ENCODE measurements at places on chromosomes 4 and X.

GRCh38 chrX:41490446-41490845, 43.3 kb downstream of the NYX start:
- DNase-seq, result no peak

GRCh38 chrX:37776283-37776986, 3.4 kb upstream of the CYBB start:
- DNase-seq, result no peak

GRCh38 chr4:128908735-128909134, 99.2 kb downstream of the JADE1 start:
- DNase-seq, result no peak

- no peak for DNase-seq
These were observed 25.6 kb upstream of the ATXN3L start for GRCh38 chrX:13345438-13345837.

DNA sequence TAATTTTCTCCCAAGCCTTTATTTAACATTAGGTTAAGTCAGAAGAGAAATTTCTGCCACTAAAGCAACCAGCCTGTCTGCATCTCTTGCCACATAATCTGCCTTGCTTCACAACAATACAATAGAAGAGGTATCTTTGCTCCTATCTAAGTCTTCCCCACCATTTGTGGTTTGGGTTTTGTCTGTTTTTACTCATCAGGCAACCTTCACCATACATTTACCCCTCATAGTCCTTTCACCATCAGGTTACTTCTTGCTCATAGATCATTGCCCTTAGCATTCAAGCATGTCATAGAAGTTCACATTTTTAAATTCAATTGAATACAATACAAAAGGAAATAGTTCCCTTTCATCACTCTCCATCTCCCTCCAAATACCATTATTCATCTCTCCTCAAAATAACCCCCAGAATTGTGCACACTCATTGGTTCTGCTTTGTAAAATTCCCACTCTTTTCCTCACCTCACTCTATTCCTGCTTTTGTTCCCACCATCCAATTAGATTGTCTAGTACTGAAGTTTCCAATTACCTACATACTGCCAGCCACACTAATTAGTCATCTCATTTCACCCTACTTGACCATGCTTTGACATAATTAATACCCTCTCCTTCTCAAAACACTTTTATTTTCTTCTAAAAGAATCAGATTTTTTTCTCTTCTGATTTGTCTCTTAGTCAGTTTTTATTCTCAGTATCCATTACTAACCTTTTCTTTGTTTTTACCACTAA, 1957.0 kb upstream of the AGA start:
- DNase-seq, result no peak

DNA sequence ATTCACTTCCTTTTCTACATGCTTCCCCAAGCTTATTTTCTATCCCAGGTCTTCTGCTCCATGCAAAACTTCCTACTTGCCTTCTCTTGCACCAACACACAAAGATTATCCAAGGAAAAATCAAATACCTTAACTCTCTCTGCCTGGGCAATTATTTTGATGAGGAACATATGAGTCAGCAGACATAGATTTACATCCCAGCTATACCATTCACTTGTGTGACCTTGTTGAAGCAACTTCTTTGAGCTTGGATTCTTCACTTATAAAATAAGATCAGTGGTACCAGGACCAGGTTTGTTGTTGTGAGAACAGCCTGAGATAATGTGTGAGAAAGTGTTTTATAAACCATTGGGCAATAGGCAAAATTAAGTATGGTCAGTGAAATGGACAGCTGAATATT, 39.1 kb upstream of the TMEM192 start:
- DNase-seq, result no peak

DNA sequence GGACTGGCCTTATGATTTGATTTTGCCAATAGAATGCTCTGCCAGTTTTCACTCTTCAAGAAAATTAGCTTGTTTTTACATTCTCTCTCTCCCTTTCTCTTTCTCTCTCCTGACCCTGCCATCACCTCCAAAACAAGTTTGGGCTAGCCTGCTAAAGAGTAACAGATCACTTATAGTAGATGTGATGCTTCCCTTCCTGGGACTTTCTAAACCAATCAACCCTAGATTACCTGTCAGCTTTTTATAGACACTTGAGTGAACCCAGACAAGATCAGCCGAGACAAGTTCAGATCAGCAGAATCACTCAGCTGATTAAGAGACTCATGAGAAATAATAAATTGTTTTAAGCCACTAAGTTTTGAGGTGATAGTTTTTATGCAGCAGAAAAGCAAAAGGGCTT, 521.2 kb downstream of the ANKRD50 start:
- DNase-seq, result no peak

GRCh38 chr4:70463335-70463734, 8.7 kb upstream of the MUC7 start:
- no peak for DNase-seq

All from activated CD4-positive, CD25-positive, alpha-beta regulatory T cell treated with anti-CD3 and anti-CD28 coated beads, Interleukin-2, amount 50 U/mL, for 72 hours (primary cell).